ENCODE measurements at places on chromosomes 1 and 21.

DNA sequence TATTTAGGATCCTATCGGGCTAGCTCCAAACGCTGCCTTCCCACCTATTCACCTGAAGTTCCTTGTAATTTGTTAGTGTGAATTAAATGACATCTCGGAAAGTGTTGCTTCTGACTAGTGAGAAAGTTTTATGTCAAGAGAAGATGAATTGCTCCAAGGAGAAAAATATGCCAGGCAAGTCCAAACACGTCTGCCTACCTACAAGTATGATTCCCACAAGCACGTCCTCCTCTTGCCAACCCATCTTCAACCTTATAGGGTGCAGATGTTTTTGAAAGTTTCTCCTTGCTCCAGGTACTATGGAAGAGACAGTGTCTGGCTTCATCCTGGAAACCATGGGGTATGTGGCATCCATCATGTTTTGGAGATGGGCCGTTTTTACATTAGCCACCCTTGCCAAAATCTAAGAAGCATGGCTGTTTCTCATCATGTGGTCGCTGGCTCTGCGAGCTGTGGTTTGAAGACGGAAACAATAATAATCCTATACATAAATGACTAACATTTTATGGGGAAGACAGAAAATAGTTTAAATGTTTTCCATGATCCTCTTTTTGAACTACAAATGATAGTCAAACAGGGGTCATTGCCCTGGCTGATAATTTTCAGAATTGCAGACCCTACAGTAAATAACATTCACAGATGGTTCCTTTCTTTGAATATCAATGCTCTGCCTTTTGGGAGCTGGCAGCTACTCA is 505.8 kb downstream of the SMYD3 start:
- no peak for DNase-seq
- no peaks in the 10 kb centered on the region for H3K27me3 ChIP-seq
- H3K4me3 ChIP-seq: no peak overlapping the region
- no peaks in the 10 kb centered on the region for H3K4me1 ChIP-seq

DNA sequence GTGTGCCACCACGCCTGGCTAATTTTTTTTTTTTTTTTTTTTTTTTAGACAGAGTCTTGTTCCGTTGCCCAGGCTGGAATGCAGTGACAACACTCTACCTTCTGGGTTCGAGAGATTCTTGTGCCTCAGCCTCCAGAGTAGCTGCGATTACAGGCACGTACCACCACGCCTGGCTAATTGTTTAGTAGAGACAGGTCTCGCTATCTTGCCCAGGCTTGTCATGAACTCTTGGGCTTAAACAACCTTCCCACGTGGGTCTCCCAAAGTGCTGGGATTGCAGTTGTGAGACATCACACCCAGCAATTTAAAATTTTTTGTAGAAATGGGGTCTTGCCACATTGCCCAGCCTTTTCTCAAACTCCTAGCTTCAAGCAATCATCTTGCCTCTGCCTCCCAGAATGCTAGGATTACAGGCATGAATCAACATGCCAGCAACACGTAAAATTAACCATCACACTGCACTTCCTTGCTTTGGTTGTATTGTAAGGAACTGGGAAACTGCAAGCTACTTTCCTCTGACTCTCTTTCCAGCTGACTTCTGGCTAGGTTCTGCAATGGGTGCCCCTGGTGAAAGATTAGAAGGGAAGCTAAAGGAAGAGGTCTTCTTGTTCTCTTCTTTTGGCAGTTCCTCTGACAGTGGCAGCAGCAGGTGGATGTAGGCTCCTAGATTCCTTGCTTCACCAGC is 13.9 kb upstream of the IL6R start:
- H3K4me1 ChIP-seq: peaks cover 9% of the 10 kb centered on the region
- peaks cover 2% of the 10 kb centered on the region for H3K36me3 ChIP-seq
- H3K27me3 ChIP-seq: no peaks in the 10 kb centered on the region
- no peak for DNase-seq
- H3K27ac ChIP-seq: no peak overlapping the region

- DNase-seq: no peak
- H3K27me3 ChIP-seq: peaks cover 5% of the 10 kb centered on the region
- H3K4me1 ChIP-seq: peaks cover 19% of the 10 kb centered on the region
- H3K27ac ChIP-seq: no peak overlapping the region
These were observed 52.9 kb upstream of the RGS1 start for GRCh38 chr1:192522673-192523072.

- H3K4me1 ChIP-seq: peaks cover 27% of the 10 kb centered on the region
- peak; percentile 33 for DNase-seq
- no peaks in the 10 kb centered on the region for H3K27me3 ChIP-seq
- H3K27ac ChIP-seq: peak overlapping the region; percentile 88
These were observed 60.7 kb upstream of the TEKT2 start for GRCh38 chr1:36023098-36023769.

DNA sequence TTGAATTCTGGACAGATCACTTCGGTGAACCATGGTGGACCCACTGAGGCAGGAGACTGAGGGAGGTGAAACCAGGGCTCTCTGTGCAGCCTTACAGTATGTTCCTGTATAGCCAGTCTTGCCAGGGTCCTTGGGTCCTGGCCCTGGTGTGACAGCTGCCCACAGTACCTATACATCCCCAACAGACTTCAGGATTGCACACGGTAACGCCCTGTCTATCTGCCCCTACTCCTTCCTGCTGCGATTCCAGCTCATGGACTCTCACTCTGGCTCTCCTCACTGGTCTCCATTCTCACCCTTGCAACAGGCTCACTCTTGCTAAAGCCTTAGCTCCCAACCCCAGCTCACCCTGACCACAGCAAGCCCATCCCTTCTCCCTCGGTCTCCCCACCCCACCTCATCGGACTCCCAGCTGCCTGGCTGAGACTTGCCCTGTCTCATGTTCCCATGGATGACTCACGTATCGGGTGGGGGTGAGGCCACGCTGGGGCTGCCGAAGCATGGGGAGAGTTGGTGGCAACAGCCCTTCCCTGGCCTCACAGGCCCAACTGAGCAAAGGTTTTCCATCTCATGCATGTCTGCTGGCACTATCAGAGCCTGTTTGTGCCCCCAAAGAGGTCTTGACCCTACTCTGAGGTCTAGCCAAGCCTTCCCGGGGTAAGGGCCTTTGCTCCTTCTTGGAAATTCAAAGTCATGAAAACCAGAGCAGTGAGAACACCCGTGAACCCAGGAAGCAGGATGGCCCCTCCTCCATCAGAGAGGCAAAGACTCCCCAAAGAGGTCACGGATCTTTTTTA is 7.1 kb downstream of the PHLDA3 start:
- H3K4me3 ChIP-seq: no peak overlapping the region
- H3K27me3 ChIP-seq: peaks cover 7% of the 10 kb centered on the region
- peaks cover 2% of the 10 kb centered on the region for H3K36me3 ChIP-seq
- no peak for DNase-seq
- no peak overlapping the region for H3K27ac ChIP-seq
- H3K4me1 ChIP-seq: no peaks in the 10 kb centered on the region

DNA sequence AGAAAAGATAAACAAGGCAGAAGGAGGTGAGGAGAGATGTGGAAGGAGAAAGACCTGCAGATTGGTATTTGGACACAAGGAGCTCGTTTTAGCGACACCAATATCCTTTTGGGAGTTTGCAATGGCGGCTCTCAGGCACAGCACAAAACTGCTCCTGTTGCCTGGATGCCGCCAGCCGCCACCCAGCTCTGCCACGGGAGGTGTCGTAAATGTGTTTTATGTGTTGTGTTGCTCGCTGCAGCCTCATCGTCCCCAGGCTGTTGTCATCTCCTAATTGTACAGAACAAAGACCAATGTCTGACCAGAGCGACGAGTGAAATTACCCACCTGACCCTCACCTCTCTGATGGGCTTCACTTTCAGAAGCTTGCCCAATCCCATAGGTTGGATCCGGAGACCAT is 96.6 kb upstream of the ZNF281 start:
- no peak overlapping the region for H3K4me3 ChIP-seq
- peaks cover 2% of the 10 kb centered on the region for H3K4me1 ChIP-seq
- no peak overlapping the region for H3K27ac ChIP-seq
- H3K36me3 ChIP-seq: no peaks in the 10 kb centered on the region

DNA sequence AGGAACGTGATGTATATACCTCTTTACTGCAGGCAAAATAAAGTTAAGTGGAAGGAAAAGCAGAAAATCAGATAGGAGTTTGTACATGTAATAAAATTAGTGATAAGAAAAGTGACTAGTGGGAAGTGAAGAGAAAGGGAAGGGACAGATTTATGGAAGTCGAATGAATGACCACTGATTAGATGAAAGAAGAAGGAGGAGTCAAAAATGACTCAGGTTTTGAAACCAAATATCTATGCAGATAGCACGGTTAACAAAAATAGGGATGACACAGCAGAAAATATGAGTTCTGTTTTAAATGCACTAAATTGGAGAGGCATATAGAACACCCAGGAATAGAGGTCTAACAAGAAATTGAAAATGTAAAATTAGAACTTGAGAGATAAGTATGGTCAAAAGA is 128.0 kb downstream of the HMCN1 start:
- H3K4me1 ChIP-seq: no peaks in the 10 kb centered on the region
- no peaks in the 10 kb centered on the region for H3K36me3 ChIP-seq
- peaks cover 2% of the 10 kb centered on the region for H3K27me3 ChIP-seq
- no peak for DNase-seq
- H3K27ac ChIP-seq: no peak overlapping the region

DNA sequence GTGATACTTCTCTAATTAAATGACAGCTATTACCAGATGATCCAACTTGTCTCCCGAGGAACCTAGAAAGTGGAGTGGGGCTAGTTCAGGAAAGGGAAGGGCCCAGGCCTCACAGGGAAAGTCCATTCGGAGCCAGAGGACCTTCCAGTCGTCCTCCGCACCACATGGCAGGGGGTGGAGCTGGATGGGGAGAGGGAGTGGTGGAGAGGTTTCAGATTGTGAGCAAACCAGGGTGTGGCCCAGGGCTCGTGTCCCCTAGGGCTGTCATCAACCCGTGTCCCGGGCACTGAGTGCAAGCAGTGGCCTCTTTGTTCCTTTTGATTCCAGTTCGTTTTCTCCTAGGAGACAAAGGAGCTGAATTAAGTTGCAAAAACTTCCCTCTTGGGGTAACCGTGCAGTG is 114.9 kb downstream of the HUNK start:
- no peaks in the 10 kb centered on the region for H3K36me3 ChIP-seq
- H3K4me3 ChIP-seq: no peak overlapping the region
- H3K4me1 ChIP-seq: no peaks in the 10 kb centered on the region
- H3K27me3 ChIP-seq: peaks cover 3% of the 10 kb centered on the region
- no peak for DNase-seq

DNA sequence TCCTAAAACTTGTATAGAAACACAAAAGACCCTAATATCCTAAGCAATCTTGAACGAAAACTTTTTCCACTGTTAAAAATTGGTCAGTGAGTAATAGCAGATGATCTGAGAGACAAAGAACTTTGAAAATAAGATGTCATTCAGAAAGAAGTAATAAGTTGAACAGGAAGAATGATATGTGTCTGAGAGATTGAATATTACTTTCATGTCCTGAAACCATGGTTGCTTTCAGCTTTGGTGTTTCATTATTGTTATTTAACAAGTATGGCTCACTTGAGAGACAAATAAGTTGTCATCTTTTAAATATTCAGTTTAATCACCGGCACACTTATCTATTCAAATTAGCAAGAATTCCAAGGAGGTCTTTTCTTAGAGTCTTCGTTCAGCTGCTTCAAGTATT is 11.4 kb downstream of the PRKACB start:
- H3K4me1 ChIP-seq: peaks cover 71% of the 10 kb centered on the region
- H3K4me3 ChIP-seq: no peak overlapping the region
- DNase-seq: no peak
- no peak overlapping the region for H3K27ac ChIP-seq

DNA sequence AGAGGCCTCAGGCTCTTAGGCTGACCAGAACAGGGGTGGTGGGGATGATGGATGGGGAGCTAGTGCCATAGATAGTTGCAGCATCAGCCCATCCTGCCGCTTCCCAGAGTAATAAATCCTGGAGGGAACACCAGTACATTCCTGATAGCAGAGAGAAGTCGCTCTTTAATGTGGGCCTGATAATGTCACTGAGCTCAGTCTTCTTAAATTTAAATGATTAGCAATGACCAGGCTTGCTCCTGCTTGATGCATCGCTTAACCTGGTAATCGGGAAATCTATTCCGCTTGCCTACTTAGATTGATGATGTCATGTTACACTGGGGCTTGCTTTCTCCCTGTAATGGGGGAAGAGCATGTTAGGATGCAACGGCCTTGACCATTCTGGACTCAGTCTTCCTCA is 218.6 kb upstream of the PLXNA2 start:
- no peak for DNase-seq
- no peak overlapping the region for H3K4me3 ChIP-seq

DNA sequence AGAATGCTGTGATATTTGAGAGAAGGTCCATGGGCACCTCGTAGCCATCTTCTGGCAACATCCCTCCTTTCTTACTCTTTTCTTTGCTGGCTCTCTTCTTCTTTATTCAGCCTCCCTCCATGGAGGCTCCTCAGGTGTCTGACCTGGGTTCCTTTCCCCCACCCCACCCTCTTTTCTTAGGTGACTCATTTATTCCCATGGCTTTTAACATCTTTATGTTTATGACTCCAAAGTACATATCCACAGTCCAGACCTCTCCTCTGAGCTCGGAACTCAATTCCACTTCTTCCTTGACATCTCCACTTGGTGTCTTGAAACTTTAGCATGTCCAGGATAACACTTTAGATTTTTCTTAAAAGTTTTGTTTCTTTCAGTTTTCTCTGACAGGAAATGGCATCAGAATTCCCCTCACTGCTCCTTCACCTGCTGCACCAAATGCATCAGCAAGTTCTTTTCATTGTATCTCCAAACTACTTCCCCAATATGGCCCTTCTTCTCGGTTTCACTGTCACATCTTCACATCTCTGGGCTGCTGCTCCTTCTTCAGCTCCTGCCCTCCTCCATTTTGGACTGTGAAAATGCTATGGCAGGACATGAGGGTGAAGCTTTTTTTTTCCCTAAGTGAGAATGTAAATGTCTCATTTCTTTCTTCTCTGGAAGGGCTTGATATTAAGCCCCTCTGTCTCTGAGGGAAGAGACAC is 95.9 kb downstream of the GIPC2 start:
- no peak overlapping the region for H3K4me3 ChIP-seq
- H3K36me3 ChIP-seq: no peaks in the 10 kb centered on the region
- peaks cover 22% of the 10 kb centered on the region for H3K4me1 ChIP-seq
- H3K27ac ChIP-seq: no peak overlapping the region
